ENCODE measurements at places on chromosomes 7 and 10. TPM values are rescaled to one million over a fixed set of nuclear protein-coding genes. Genes with fewer than 3 reads are reported as not detected.

GRCh38 chr7:110861163-110861562, 229.8 kb upstream of the LRRN3 start:
- H3K4me3 ChIP-seq = no peak overlapping the region
- no peak for DNase-seq
- no peaks in the 10 kb centered on the region for H3K4me1 ChIP-seq
- no peaks in the 10 kb centered on the region for H3K27me3 ChIP-seq
- no peak overlapping the region for H3K27ac ChIP-seq

Gene HGF
- 0.15 TPM for total RNA-seq

- no peaks in the 10 kb centered on the region for H3K36me3 ChIP-seq
- H3K27me3 ChIP-seq = no peaks in the 10 kb centered on the region
- no peak overlapping the region for H3K27ac ChIP-seq
- no peaks in the 10 kb centered on the region for H3K4me1 ChIP-seq
- DNase-seq = no peak
These were observed 39.1 kb upstream of the FGL2 start for GRCh38 chr7:77238703-77239136.

DNA sequence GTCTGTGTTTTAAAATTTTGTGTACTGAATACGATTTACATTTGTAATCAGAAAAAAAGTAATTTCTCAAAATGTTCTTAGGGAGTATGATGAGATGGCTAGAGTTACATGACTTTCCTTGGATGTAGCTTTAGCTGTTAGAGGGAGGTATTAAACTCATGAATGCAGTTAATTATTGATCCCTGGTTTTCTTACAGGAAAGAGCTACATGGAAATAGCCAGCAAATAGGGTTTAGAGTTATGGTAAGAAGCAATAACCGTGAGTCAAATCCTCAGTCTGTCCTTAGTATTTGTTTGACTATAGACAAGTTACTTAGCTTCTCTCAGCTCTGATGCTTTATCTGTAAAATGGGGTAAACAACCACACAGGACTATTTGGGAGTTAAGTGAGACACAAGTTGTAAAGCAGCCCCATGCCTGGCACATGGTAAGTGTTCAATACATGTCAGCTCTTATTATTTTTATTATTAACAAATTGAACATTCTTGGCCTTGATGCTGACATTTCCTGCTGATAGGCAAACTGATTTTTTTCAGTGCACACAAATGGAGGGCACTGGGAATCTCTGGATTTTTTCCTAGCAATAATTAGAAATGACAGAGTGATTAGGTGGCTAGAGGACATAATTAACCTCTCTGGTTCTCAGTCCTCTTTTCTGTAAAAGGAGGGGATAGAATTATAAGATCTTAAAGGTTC, 204.5 kb upstream of the PHYHIPL start:
- H3K27me3 ChIP-seq = no peaks in the 10 kb centered on the region
- no peak overlapping the region for H3K4me3 ChIP-seq
- no peak overlapping the region for H3K27ac ChIP-seq
- H3K36me3 ChIP-seq = no peaks in the 10 kb centered on the region
- no peak for DNase-seq
- peaks cover 3% of the 10 kb centered on the region for H3K4me1 ChIP-seq

- DNase-seq = no peak
- no peaks in the 10 kb centered on the region for H3K36me3 ChIP-seq
- H3K4me3 ChIP-seq = no peak overlapping the region
- no peaks in the 10 kb centered on the region for H3K4me1 ChIP-seq
- H3K27me3 ChIP-seq = no peaks in the 10 kb centered on the region
- H3K27ac ChIP-seq = no peak overlapping the region
These were observed 5.4 kb downstream of the MBLAC1 start for GRCh38 chr7:100132126-100132525.

Gene FAM53B
- total RNA-seq = 14.4 TPM

DNA sequence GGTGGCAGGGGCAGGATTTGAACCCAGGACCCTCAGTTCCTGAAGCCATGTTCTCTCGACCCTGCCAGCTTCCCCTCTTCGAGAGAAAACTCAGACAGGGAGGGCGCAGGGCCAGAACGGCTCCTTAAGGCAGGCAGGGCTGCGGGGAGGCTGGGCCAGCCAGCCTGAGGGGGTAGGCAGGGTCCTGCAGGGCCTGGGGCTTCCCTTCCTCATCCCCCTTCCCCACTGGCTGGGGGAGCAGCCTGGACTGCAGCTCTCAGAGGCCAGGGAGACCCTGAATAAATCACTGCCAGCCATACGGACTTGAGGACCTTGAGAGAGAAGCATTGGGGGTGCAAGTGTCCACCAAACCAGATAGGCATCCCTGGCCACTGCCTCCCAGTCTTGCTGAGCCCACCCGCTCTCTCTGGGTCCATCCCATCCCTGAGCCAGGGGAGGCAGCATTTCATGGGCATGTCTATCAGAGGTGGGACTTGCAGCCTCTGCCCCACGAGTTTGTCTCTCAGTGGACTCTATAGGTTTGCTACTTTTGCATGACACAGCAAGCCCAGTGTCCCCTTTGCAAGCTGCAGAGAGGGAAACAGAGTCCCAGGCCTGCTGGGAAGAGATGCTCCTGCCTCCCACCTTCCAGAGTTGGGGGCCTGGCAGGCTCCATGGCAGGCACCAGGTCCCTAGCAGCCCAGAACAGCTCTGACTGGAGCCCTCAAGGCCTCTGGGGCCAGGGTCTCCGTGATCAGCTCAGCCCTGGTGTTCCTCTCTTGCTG, 70.9 kb downstream of the MYL10 start:
- no peaks in the 10 kb centered on the region for H3K27me3 ChIP-seq
- DNase-seq = no peak
- no peaks in the 10 kb centered on the region for H3K4me1 ChIP-seq
- no peak overlapping the region for H3K27ac ChIP-seq
- no peak overlapping the region for H3K4me3 ChIP-seq
- no peaks in the 10 kb centered on the region for H3K36me3 ChIP-seq

GRCh38 chr10:118020365-118020764, 26.4 kb downstream of the RAB11FIP2 start:
- H3K4me3 ChIP-seq = no peak overlapping the region
- H3K27me3 ChIP-seq = no peaks in the 10 kb centered on the region
- H3K27ac ChIP-seq = no peak overlapping the region
- H3K36me3 ChIP-seq = no peaks in the 10 kb centered on the region
- H3K4me1 ChIP-seq = peaks cover 9% of the 10 kb centered on the region

DNA sequence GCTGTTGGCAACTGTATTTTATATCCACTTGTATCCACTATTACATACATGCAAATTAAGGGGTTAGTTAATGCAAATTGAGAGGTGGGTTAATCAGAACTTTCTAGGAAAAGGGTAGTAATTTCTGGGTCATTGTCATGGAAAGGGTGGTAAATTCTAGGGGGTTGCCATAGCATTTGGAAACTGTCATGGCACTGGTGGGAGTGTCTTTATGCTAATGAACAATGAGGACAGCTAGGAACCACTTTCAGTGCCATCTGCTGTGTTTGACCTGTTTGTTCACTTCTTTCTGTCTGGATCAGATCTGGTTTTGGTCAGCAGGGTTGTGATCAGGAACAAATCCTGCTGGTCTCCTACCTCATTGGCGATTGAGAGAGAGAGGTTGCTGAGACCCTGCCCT, 283.3 kb upstream of the PRKCQ start:
- H3K27ac ChIP-seq = no peak overlapping the region
- no peak overlapping the region for H3K4me3 ChIP-seq
- H3K4me1 ChIP-seq = no peaks in the 10 kb centered on the region
- H3K27me3 ChIP-seq = no peaks in the 10 kb centered on the region
- DNase-seq = no peak

- H3K4me3 ChIP-seq = no peak overlapping the region
- H3K36me3 ChIP-seq = no peaks in the 10 kb centered on the region
- no peaks in the 10 kb centered on the region for H3K27me3 ChIP-seq
- no peak overlapping the region for H3K27ac ChIP-seq
These were observed 68.1 kb downstream of the DGKB start for GRCh38 chr7:14834456-14834855.

Gene IKZF1
- total RNA-seq = 0.71 TPM

- no peaks in the 10 kb centered on the region for H3K4me1 ChIP-seq
- no peak for DNase-seq
- H3K27ac ChIP-seq = no peak overlapping the region
- no peak overlapping the region for H3K4me3 ChIP-seq
These were observed 19.6 kb downstream of the ASAH2 start for GRCh38 chr10:50231515-50232260.

- H3K36me3 ChIP-seq = no peaks in the 10 kb centered on the region
- DNase-seq = no peak
- no peak overlapping the region for H3K27ac ChIP-seq
- no peak overlapping the region for H3K4me3 ChIP-seq
These were observed 23.8 kb downstream of the WBP1L start for GRCh38 chr10:102767428-102768160.

DNA sequence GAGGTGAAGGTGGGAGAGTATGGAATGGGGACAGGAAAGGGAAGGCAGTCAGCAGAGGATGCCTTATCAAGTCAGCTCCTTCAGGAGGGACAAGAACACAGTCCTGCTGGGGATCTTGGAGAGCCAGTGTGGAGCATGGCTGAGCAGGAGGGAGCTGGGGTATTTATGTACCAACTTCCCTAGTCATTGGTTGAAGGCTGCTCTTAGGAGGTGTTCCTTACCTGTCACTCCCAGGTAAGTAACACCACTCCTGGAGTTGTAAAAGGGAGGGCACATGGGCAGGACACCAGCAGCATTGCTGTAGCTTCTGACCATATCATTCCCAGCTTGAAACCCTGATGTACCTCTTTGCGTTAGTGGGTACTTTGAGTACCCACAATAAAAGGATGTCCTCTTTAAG, 29.8 kb downstream of the SLC29A3 start:
- no peaks in the 10 kb centered on the region for H3K27me3 ChIP-seq
- H3K4me1 ChIP-seq = peaks cover 31% of the 10 kb centered on the region
- no peaks in the 10 kb centered on the region for H3K36me3 ChIP-seq
- no peak overlapping the region for H3K4me3 ChIP-seq
- no peak overlapping the region for H3K27ac ChIP-seq

DNA sequence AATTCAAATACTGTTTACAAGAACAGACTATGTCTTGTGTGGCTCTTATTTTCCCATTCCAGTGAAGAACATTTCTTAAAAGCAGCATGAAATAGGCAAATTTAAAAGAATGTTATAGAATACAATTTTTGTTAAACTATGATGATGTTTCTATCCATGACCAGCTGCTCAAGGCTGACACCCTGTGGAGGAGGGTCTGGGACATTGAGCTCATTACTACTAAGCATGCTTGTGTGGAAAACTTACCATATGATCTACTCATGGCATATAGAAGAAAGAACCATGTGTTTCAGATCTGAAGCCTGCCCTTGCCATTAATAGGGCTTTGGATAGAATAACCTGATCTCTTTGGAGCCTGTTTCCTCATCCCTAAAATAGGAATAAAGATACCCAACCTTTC, 125.0 kb downstream of the FOXP2 start:
- no peaks in the 10 kb centered on the region for H3K27me3 ChIP-seq
- no peaks in the 10 kb centered on the region for H3K36me3 ChIP-seq
- no peak for DNase-seq
- no peaks in the 10 kb centered on the region for H3K4me1 ChIP-seq

DNA sequence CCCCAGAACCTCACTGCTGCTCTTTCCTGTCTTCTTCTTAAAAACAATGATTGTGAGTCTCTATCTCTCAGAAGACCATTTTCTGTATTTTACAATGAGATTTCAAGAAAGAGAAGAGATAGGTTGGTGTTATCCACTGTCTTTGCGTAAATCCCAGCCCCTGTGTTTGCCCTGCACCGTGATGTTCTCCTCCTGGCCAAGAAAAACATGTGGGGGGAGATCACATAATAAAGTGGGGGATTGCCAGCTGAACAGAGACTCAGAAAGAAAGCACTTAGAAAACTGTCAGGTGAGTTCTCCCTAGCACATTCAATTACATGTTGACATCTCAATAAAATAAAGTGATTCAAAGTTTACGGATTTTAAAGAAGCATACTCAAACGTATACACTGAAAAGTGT, 105.0 kb upstream of the PITRM1 start:
- H3K36me3 ChIP-seq = no peaks in the 10 kb centered on the region
- H3K4me1 ChIP-seq = peaks cover 5% of the 10 kb centered on the region
- no peak overlapping the region for H3K4me3 ChIP-seq
- DNase-seq = no peak
- no peak overlapping the region for H3K27ac ChIP-seq

DNA sequence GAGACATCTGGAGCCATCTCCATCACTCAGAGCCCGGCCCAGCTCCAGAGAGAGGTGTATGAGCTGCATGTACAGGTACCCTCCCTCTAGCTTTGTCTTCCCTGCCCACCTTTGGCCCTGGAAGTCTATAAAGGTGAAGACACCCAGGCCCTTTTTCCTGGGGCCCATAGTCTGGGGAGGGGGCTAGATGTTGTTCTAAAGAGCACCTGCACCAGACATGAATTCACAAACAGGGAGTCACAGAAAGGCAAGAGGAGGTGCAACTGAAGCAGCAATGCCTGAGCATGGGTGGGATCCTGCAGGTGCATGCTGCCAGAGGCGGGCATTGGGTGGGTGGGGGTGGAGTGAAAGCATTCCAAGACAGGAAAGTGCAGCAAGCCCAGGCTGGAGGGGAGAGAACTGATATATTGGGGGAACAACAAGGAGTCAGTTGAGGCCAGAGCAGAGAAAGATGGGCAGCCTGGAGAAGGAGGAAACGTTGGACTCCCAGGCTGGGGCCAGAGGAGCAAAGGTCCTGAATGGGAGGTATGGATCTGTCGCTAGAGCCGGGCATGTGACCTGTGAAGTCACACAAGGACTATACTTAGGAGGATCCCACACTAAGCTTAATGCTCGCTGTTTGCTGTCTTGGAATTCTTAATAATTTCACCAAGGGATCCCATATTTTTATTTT, 11.7 kb downstream of the CDHR1 start:
- no peak for DNase-seq
- H3K4me1 ChIP-seq = no peaks in the 10 kb centered on the region
- no peak overlapping the region for H3K27ac ChIP-seq
- H3K27me3 ChIP-seq = no peaks in the 10 kb centered on the region
- H3K36me3 ChIP-seq = no peaks in the 10 kb centered on the region

Gene GCK
- 4.9 TPM for total RNA-seq

DNA sequence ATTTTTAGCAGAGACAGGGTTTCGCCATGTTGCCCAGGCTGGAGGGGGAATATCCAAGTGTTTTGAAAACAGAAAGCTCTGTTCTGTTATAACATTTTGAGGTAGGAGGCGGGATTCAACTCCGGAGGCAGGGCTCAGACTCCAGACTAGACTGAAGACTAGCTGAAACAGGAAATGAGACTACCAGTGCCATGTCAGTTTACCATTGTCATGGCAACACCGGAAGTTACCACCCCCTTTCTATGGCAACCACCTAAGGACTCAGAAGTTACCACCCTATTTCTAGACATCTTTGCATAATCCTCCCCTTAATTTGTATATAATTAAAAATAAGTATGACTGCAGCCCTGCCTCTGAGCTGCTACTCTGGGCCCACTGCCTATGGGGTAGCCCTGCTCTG, 1069.1 kb upstream of the AUTS2 start:
- no peaks in the 10 kb centered on the region for H3K27me3 ChIP-seq
- no peaks in the 10 kb centered on the region for H3K4me1 ChIP-seq
- H3K4me3 ChIP-seq = no peak overlapping the region
- no peaks in the 10 kb centered on the region for H3K36me3 ChIP-seq

DNA sequence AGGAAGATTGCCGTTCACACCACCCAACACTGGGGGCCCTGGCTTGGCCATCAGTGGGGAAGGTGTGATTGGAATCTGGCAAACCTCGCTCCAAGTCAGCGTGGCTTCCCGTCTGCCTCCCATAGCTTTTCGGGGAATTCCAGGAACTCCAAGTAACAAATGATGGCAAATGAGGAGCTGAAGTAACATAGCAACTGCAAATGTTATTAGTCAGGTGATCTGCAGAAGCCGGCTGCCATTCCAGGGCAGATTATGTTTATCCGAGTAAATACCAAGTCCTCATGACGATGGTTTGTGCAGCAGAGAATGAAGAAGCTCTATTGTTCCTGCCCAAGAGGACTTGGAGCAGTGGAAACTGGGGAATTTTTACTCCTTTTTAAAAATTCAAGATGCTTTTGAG, 270.5 kb upstream of the PODXL start:
- no peaks in the 10 kb centered on the region for H3K27me3 ChIP-seq
- no peak overlapping the region for H3K27ac ChIP-seq
- H3K4me1 ChIP-seq = peaks cover 10% of the 10 kb centered on the region
- H3K4me3 ChIP-seq = no peak overlapping the region
- H3K36me3 ChIP-seq = no peaks in the 10 kb centered on the region

Gene SMO
- total RNA-seq = 61.2 TPM
